CD4-positive, alpha-beta T cell treated with Interleukin-15 for 4 hours (primary cell): ENCODE measurements at places on chromosomes 2 and 18.

DNA sequence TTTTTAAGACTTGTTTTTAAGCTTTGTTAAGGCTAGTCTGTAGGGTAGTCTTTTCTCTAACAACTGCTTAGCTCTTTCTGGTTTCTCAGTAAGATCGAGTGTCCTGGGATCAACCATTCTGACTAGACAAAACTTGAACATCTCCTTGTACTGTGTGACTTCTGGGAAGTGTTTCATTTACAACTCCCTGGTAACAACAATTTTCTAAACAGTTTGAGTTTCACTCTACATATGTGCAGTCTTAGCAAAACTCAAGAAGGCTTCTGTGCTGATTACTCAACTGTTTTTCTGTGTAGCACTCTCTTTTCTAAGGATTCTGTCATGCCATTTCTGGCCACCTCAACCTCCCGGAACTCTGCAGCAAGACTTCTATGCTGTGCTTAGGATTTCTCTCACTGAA lies 204.5 kb downstream of the KIAA1328 start:
- DNase-seq, result no peak

DNA sequence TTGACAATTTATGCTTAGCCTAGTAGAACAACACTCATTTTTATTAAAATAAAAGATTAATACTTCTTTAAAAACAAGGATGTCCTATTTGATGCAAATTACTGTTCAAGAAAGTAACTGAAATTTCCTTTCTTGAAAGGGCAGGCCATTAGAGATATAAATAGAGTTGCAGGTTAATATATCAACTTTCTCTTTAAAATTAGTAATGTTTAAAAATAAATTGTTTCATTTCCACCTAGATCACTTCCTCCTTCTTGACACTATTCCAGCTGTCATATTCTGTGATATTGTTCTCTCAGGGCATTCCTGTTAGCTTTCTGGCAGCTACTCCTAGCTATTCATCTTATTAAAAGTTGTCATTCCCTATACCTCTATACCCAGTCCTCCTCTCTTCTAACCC lies 357.9 kb upstream of the NRP2 start:
- DNase-seq, result no peak

DNA sequence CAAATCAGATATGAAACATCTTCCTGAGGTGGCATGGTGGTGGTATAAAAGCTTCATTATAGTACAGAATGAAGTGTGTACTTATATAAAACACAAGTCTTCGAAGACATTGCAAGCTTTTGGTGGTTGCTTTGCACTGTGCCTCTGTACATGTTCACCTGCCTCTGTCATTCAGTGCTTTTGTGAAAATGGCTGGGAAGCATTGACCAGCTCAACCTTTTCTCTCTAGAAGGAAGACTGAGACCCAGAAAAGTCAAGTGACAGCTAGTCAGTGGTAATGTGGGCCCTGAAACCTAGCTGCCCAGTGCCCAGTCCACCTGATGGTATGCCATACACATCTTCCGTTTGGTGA lies 12.1 kb downstream of the ITGA6 start:
- DNase-seq, result no peak

- DNase-seq, result no peak
Measured at GRCh38 chr2:38125842-38126241, 49.9 kb upstream of the CYP1B1 start.

- no peak for DNase-seq
Measured at GRCh38 chr2:201201371-201201770, 18.4 kb downstream of the CASP10 start.

- DNase-seq, result no peak
Measured at GRCh38 chr2:209125291-209125690, 298.6 kb upstream of the MAP2 start.

DNA sequence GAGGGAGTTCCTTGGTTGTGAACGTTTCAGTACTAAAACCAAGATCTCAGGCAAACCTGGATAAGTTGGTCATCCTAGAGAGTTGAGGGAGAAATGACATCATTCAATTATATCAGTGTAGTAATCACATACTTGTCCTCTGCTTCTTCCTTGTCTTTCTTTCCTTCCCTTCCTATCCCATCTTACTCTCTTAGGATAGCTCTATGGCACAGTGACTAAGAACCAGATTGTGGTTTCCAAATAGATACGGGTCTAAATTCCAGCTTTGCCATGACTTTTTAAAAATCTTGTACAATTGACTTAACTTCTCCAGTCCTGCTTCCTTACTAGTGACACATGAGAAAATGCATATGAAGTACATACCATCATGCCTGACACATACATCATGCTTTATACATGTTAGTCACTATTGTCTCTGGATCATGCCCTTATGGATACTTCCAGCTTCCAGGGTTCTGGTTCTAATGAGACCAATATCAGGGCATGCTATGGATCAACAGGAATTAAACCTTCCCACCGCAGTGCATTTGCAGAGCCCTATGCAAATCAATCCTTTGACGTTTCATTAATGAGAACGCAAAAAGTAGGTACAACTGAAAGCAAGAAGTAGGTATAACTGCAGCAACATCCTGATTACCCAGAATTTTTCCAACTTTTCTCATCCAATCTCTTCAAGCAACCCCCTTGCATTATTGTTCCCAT lies 168.0 kb upstream of the KLF7 start:
- no peak for DNase-seq

DNA sequence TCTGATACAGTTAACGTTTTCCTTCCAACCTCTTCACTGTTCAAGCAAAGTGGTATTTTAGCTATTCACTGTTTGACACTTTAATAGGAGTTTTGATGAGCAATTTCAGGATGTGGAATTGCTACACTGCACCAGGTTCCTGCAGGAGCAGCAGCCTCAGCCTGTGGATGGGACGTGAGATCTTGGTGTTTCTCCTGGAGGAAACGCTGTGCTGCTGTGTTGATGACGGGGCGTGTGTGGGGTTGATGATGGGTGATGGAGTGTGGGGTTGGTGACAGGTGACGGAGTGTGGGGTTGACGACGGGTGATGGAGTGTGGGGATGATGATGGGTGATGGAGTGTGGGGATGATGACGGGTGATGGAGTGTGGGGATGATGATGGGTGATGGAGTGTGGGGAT lies 98.9 kb downstream of the RTP5 start:
- no peak for DNase-seq

DNA sequence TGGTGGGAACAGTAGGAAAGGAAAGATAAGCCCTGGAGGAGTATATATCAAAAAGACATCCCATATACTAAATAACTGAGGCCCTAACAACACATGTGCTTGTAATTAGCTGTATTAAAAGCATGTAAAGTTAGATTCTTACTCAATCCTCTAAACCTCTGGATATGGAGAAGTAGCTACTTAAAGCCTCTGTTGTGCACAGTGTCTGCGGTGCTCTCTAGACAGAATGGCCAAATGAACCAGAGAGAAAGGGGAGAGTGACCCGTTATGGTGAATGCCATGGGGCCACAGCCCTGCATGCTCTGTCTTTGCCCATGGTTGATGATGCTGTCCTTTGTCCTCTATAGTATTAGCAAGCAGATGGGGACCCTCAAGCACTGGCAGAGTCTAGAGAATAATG lies 104.4 kb upstream of the SLC8A1 start:
- DNase-seq, result no peak
